ENCODE measurements at places on chromosomes 1 and 21.

DNA sequence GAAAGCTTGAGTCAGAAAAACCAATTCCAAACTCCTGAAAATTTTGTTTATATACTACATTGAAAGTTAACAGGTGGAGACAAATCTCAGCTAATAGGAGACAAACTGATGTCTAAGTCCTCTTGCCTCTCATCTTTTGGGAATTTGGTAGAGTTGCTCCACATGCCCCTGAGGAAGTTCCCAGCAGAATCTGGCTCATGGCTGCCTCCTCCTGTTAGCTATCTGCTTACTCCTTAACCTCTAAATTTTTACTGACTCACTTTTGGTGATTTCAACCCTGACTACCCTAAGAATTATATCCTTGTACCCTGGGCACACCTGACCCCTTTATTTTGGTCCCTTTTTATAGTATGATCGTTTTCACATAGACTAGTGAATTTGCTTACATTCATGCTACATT lies 633.7 kb upstream of the USP24 start:
- no peak for DNase-seq

- no peak for DNase-seq
These were observed 122.0 kb upstream of the GREM2 start for GRCh38 chr1:240734001-240734400.

DNA sequence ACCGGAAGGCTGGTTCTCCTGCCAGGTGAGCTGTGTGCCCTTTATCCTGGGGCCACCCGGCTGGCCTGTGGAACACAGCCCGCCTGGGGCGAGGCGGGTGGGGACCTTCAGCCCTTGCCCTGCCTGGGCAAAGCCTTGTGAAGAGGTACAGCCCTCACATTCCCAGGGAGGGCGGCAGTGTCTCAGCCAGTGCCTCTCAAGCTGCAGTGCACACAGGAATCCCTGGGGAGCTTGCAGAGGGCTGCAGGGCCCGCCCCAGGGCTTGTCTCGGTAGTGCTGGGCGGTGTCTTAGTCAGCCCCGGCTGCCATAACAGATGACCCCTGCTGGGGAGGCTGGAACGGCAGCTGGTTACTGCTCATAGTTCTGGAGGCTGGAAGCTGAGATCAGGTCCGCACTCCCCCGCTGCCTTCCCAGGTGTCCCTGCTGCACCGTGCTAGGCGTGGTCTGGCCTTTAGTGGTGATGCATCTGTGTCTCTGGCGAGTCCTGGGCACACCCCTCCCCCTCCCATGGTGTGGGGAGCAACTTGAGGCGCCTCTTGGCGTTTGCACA lies 12.6 kb downstream of the DFFB start:
- no peak for DNase-seq

- DNase-seq, result no peak
These were observed 81.6 kb upstream of the LRRC8D start for GRCh38 chr1:89739013-89739843.

GRCh38 chr1:74498901-74499300 lies 13.5 kb downstream of the LRRC53 start:
- no peak for DNase-seq

DNA sequence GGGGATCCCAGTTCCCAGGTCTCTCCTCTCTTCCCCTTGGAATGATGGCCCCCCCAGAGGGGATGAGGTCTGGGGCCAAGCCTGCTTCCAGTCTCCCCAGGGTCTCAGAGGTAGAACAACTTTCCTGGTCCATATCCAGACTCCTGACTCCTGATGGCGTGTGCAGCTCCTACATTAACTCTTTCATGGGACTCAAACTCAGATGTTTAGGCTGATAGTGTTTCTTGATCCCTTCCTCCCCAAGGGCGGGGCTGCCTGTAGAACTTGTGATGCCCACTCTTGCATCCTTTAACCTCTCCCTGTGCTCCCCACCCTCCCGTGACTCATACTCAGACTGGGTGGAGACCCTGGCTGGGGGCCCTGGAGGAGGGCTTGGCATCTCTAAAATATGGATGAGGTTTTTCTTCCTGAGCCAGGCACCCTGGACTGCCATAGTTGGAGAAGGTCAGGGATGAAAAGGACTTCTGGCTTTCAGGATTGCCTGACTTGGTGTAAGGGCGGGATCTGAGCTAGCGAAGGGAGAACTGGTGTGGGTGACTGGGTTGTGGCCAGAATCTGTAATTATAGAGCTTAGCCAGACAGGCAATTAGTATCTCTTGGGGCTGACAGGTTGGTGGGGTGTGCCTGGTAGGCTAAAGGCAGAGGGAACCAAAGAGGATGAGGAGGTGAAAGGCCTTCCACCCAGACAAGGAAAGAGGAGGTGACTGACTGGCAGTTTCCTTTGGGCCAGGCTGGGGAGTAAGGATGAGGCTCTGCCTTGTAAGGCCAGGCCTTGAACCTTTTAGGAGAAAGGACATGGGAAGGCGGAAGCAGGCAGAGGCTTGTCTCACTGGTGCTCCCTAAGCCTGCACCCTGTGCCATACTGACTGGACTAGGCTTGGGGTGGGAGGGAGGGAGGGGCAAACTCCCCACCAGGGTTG lies 1.5 kb downstream of the ATP8B2 start:
- peak; percentile 94 for DNase-seq

GRCh38 chr1:33312413-33312749 lies 8.5 kb downstream of the A3GALT2 start:
- no peak for DNase-seq

All from fibroblast of the conjunctiva (primary cell).